CD4-positive, alpha-beta T cell treated with Interferon gamma for 1 hour (primary cell): ENCODE measurements at places on chromosomes 13 and 19.
A peak's percentile ranks its signal among the peaks of the same experiment; 100 is the strongest.

- no peak for DNase-seq
Measured at GRCh38 chr13:110478405-110479214, 82.9 kb downstream of the RAB20 start.

- DNase-seq: no peak
Measured at GRCh38 chr19:55546822-55547614, 1.7 kb upstream of the SBK3 start.

GRCh38 chr13:65834897-65835296 is 1395.2 kb downstream of the PCDH9 start:
- no peak for DNase-seq

- no peak for DNase-seq
Measured at GRCh38 chr13:43411211-43411610, 375.6 kb downstream of the ENOX1 start.

GRCh38 chr13:111621164-111621563 is 300.7 kb downstream of the TEX29 start:
- DNase-seq: no peak

GRCh38 chr19:1715540-1715939 is 37.8 kb upstream of the ONECUT3 start:
- no peak for DNase-seq

- no peak for DNase-seq
Measured at GRCh38 chr19:15926484-15926883, 7.8 kb downstream of the CYP4F11 start.

GRCh38 chr19:5059213-5059574 is 90.3 kb downstream of the KDM4B start:
- DNase-seq: no peak

DNA sequence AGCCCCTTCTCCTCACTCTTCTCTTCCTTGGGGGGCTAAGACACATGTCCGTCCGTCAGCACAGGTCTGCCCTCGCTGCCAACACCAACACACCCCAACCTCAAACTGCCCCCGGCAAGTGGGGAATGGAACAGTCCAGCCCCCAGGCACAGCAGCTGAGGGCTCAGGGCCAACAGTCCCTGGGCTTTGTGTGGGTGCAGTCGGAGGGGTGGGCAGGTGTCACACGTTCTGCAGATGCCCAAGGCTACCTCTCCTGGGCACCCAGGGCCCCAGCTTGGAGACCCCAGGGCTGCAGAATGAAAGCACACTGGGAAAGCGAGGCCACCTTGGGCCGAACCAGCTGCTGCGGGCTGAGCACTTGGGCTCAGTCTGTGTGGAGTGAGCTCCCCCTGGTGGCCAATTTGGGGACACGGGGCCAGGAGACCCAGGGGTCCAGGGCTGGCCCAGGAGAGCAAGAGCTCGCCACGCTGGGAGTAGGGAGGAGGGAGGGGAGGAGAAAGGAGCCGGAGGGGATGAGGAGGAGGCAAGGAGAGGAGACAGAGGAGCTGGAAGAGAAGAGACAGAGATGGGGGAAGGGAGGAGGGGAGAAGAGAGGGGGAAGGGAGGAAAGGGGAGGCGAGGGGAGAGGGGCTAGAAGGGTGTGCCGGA is 14.0 kb upstream of the ATP8B3 start:
- DNase-seq: peak; percentile 70

GRCh38 chr13:76214001-76214400 is 577.9 kb downstream of the LMO7 start:
- no peak for DNase-seq

- DNase-seq: no peak
Measured at GRCh38 chr13:73292127-73292526, 233.3 kb downstream of the KLF5 start.

DNA sequence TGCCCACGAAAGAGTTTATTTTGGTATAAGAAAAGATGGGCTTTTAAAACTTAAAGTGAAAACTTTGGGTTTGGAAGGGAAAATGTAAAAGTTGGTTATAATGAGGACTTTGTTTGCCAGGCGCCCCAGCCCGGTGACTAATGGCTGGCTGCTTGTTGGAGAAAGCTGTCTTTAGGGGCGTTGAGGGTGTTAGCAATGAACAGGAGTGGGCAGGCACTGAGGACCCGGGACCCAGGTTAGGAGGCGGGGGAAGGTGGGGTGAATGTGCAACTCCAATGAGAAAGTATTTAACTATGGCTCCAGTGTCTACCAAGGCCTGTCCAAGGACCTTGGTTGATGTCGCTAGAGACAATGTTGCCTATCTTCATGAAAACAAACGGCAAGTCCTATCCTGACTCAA is 118.6 kb downstream of the ZNF536 start:
- no peak for DNase-seq

DNA sequence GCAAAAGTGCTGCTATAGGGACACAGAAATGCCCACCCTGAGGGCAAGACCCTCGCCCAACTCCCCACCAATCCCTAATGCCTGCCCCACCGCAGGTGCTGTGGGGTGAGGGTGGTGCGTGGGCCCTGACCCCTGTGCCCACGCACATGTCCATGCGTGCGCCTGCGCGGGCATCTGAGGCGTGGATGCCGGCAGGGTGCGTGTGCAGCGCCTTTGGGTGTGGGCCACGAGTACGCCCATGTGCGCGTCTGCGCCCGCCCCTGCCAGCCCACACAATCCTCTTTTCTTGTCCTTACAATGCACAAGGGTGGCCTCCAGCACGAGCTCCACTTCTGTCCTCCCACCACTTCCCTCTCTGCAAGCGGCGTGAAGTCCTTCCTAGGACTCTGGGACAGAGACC is 14.3 kb downstream of the FUT6 start:
- DNase-seq: no peak

DNA sequence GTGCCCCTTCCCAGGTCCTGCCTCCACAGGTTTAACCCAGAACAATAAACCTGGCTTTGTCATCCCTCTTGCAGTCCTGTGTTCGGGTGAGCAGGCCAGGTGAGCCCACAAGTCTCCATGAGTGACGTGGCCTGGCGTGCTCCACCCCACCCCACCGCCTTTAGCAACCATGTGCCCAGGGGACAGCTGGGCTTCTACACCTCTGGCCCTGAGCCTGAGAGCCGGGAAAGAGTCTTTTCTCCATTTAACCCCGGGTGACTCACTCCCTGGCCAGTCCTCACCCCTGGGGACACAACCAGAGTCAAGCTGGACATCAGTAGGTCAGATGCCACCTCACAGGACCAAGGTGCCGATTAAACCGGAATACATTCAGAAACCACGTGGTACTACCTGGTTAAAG is 4.1 kb downstream of the C19orf53 start:
- DNase-seq: no peak

GRCh38 chr13:33815011-33815550 is 2.9 kb upstream of the RFC3 start:
- no peak for DNase-seq

GRCh38 chr13:66273011-66273410 is 957.1 kb downstream of the PCDH9 start:
- DNase-seq: no peak

DNA sequence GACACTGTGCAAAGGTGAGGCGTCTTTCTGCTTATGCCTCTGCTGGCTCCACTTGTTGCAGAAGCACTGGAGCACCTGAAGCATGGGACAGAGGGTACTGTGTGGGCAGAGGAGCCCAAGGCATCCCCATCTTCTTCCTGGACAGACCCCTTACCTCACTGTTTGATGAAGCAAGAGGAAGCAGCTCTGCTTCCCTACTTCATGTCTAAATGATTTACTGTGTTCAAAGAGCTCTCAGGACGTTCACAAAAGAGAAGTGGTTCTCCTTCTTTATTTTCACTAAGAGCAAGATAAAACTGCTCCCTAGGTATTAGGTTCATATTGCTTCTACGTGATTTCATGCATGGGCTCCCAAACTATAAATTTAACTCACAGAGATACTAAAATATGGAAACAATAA is 1635.4 kb upstream of the SLC10A2 start:
- no peak for DNase-seq

DNA sequence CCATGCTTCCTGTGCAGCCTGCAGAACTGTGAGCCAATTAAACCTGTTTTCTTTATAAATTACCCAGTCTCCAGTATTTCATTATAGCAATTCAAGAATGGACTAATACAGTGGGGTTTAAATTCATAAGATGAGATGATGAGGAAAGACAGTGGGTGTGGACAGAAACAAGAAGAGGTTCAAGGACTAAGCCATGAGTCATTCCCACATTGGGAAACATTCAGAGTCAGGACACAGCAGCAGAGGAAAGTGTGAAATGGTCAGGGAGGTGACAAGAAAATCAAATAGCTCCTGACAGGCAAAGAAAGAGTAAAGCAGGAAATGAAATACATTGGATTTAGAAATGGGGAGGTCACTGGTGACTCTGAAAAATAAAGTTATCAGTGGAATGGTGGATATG is 9.1 kb downstream of the ZNF841 start:
- no peak for DNase-seq

- no peak for DNase-seq
Measured at GRCh38 chr19:20964798-20965197, 41.7 kb downstream of the ZNF85 start.

DNA sequence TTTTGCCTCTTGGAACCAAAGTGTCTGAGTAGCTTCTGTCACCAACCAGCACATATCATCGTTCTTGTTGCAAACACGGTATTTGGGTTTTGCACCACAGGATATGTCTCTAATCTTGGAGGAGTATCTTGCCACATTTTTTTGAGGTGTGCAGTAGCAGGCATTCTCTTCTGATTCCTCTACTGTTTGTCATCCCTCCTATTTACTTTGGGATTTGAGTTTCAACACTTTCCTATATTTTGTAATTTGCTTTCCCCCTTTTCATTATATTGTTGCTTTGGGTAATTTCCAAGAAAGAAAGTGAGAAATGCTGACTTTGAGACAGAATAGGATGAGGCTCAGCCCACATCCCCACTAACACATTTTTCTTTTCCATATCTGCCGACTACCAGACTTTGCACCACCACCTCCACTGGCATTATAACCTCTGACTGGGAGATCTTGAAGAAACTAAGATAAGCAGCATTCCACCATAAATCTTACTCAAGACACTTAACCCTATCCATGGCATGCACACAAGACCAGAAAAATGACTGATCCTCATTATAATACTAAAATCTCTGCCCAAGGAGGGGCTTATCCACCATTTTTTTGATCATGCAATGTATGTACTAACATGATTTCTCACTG is 12.0 kb upstream of the DZIP1 start:
- DNase-seq: no peak

GRCh38 chr13:51229731-51230130 is 7.5 kb downstream of the FAM124A start:
- no peak for DNase-seq

DNA sequence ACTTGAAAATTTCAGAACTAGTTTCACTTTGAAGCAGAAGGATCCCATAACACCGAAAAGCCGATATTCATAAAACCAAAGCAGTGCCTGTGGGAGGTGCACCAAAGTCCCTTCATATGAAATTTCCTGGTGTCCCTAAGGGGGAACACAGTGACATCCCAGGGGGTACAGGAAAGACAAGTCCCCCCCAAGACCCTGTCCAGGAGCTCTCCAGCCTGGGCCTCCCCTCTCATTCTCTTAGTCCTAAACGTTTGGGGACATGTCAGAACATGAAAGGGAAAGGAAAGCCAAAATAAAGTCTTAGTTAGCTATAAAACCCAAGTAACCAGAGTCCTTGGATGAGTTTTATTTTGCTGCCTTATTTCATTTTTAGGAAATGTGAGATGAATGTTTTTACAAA is 56.6 kb downstream of the MRPL57 start:
- DNase-seq: no peak

GRCh38 chr19:42613666-42614065 is 18.9 kb upstream of the CEACAM8 start:
- no peak for DNase-seq

DNA sequence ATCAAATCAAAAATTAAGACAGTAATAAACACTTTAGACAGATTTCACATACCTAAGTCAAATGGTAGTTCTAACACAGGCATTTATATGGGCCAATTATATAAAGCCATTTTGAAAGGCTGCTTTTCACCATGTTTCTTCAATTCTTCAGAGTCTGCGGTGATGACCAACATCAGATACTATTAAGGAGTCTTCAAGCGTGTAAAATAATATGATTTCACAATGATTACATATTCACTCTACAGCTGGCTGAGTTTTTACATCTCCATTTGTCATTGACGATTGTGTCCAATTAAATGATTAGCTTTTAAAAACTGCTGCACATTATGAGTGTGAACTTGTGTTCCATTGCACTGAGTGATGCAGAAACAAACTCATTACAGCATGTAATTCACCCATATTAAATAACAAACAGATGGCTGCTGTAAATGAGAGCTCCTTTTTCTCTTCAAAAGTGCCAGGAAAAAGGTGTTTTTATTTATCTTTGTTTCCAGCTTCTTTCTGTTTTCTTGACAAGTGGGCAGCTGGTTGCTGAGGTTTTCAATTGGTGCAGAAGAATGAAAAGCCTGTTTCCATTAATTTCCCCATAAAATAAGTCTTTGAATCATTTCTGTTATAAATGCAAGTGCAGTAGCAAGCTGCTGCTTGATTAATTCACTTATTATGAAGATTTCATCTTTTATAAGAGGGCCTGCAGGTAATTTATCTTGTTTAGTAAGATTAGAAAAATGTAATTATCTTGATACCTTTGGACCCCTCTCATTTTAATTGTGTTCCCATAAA is 676.1 kb upstream of the KLHL1 start:
- no peak for DNase-seq

DNA sequence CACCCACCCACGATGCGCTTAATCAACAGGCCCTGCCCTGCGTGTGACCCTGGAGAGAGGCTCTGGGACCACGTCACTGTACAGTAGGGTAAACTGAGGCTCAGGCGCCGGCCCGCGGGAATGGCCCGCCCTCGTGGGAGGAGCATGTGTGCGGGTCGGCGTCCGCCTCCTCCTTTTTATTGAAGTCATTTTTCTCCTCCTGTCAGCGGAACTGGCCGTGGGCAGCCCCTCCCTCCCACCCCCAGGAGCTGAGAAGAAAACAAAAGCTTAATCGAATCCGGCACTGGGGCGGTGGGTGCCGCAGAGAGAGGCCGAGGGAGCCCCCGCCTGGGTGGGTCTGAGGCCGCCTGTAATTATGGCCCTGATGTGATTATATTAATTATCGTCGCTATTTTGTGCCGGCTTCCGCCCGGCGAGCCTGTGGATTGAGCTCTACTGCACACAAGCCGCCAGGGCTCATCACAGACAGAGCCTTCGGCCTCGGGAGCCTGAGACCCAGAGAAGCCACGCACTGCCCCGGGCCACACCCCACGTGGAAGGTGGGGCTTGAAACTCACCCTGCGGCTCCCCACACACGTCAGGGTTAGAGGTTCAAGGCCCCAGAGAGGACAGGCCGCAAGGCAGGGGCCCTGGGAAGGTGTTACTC is 7.0 kb downstream of the C2CD4C start:
- no peak for DNase-seq

DNA sequence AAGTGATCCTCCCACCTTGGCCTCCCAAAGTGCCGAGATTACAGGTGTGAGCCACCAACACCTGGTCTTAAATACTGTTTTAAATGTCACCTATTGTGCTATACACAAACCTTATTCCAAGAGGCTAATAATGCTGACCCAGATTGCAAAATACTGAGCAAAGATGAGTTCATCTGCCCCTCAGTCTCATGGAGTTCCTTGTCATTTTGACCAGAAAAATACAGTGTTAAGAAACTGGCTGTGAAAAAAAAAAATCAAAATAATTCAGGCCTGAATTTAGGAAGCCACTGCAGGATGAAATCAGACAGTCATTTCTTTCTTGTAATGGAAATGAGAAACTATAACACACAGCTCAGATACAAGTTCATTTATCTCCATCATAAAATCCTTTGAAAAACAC is 59.9 kb downstream of the TBC1D4 start:
- DNase-seq: no peak

GRCh38 chr19:52336791-52337381 is 843 bp downstream of the ZNF610 start:
- no peak for DNase-seq

- no peak for DNase-seq
Measured at GRCh38 chr13:24922387-24922744, 158.4 kb downstream of the RNF17 start.

GRCh38 chr19:47058621-47059022 is 10.2 kb upstream of the TMEM160 start:
- no peak for DNase-seq
